Foreskin fibroblast (primary cell): ENCODE measurements at places on chromosomes 1 and 21.

- DNase-seq, result no peak
Observed at GRCh38 chr21:41328660-41329607, 12.3 kb downstream of the FAM3B start.

- no peak for DNase-seq
Observed at GRCh38 chr1:42784547-42784945, 245 bp upstream of the TMEM269 start.

DNA sequence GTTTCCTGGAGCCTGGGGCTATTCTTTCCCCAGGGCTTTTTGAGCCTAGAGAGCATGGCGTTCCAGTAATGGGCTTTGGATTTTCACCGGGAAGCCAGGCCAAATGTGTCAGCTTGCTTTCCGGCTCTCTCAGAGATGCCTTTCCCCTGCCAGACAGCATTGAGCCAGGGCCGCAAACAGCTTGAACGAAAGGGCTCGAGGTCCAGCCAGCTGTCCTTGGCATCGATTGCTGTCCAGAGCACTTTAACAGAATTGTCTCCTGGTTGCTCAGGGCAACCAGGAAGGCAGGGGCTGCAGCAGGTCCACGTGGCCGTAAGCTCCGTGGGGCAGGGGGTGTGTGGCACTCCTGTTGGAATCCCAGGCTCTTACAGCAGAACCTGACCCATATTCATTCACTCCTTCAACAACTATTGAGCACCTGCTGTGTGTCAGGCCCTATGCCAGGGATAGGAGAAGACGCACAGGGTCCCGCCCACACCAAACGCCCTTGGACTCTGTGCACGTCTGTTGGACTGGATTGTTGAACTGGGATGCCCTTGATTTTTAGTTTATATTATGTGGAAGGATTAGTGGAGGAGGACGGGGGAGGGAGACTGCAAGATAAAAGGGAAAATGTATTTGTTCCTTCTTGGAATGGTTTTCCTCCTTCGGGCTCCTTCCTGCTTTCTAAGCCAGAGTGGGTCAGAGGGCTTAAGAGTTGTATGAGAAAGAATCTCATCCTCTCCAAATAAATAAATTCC, 38.7 kb upstream of the EFHD2 start:
- no peak for DNase-seq

DNA sequence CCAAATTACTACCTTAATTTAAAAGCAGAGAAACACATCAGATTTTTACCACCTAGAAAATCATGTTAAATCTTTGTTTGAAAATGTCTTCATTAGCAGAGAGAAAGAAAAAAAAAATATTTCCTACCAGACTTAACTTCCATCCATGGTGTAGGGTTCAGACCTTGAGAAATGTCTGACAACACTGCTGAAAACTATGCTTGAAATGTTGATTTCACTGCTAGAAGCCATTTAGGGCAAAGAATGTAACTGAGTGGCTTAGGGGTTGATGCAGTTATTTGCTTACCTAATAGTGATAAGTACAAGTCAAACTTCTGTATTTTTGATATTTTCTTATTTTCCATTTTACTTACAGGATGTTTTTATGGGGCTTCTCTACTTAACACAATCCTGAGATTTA, 495.6 kb upstream of the NEGR1 start:
- DNase-seq, result no peak

DNA sequence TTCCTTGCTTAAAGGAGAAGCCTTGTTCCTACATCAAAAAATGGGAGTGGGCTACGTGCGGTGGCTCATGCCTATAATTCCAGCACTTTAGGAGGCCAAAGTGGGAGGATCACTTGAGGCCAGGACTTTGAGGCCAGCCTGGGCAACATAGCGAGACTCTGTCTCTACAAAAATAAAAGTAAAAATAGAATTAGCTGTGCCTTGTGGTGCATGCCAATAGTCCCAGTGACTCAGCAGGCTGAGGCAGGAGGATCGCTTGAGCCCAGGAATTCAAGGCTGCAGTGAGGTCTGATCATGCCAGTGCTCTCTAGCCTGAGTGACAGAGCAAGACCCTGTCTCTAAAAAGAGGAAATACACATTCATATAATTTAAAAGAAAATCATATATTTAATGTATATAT, 127.1 kb downstream of the C1orf21 start:
- DNase-seq, result peak; percentile 75

- no peak for DNase-seq
Observed at GRCh38 chr1:100657876-100658715, 61.4 kb upstream of the VCAM1 start.

- no peak for DNase-seq
Observed at GRCh38 chr1:169003864-169004516, 102.5 kb upstream of the ATP1B1 start.

- DNase-seq, result peak; percentile 92
Observed at GRCh38 chr1:243287652-243288051, 31.8 kb downstream of the SDCCAG8 start.

DNA sequence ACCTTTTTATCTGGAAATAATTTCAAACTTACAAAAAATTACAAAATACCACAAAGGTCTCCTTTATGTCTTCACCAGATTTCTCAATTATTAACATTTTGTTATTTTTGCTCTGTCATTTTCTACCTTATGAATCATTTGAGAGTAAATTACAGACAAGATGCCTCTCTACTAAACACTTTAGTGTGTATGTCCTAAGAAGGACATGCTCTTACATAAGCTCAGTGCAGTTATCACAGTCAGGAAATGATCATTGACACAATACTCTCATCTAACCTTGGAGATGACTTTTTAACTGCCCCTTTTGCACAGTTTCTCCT, 378.9 kb upstream of the RUNX1 start:
- DNase-seq, result peak; percentile 12

DNA sequence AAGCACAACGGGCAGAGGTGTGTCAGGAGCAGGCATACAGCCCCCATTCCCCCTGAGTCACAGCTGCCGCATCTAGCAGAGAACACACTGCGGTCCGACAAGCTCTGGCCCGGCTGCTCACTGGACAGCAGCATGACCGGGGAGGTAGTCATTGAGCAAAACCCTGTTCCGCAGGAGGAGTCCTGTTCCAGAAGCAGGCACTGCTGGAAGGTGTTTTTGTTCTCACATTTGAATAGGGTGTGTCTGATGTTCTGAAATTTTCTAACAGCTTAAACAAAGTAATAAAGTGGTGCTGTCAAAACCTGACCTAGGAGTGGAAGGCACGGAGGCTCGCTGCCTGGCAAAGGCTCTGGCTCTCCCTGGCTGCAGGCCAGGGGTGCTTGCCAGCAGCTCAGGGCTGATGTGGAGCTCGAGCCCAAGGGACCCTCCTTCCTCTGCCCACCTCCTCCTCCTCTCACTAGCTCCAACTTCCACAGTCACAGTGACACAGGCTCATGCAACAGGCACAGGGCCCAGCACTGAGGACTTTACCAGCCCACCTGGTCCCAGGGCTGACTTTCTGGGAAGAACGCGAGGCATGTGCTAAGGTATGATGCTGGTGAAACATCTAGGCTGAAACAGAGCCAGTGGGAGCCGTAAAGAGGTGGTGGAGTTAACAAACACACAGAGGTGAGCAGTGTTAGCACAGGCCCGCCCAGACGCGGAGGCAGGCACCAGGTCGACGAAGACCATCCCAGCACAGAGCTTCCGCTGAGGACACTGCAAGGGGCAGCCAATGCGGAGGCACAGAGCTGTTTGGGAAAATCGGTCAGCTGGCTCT, 118.6 kb upstream of the IFFO2 start:
- no peak for DNase-seq

DNA sequence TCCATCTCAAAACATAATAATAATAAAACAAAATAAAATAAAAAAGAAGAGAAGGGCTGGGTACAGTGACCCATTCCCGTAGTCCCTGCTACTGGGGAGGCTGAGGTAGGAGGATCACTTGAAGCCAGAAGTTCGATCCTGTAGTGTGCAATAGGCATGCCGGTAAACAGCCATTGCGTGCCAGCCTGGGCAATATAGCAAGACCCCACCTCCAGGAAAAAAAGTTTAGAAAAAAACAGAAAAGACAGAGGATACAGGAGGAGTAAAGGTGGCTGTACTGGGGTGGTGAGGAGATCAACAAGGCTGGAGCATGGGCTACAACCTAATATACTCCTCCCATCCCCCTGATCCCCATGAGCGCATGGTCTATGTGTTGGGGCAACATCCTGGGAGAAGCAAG, 30.8 kb downstream of the PTAFR start:
- no peak for DNase-seq

DNA sequence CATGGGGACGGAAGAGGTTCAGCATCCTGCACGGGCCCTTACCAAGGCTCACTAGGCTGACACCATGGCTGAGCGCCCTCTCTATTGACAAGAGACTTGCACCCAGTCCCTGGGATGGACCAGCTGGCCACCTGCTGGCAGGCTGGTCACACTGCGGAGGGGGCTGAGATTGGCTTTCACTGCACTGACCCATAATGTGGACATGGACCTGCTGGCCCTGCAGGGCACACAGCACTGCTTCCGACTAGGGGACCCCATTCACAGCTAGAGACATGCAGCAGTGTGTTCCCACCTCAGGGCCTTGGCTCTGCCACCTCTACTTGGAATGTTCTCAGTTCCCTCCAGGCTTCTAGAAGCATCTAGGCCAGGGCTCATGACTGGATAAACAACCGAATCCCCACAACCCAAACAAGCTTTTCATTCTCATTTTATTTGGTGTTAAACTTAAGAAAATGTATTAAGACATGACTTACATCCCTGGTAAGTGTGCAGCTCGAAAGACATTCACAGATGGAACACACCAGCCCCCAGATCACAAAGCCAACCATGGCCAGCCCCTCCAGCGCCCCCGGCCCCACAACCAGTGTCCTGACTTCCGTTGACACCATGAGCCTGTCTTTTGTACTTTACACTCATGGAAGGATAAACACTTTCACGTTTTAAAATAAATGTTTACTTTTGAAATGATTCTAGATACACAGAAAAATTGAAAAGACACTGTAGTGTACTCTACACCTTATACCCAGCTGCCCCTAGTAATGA, 9.3 kb upstream of the SRARP start:
- peak; percentile 80 for DNase-seq

DNA sequence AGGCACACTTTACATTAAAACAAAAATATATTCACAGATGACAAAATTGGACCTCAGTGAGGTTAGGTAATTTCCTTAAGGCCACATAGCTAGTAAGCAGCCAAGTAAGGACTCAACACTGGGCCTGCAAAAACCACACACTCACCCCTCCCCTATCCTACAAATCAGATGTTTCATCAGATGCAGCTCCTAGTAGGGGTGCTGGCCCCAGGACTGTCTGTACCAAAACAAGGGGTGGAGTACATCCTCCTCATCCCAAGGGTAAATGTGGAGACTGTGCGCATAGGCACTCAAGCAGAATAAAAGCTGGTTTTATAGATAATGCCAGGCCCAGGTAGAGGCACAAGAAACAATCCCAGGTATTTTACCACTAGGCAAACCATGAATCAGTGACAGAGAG, 25.7 kb downstream of the URB1 start:
- DNase-seq, result no peak

DNA sequence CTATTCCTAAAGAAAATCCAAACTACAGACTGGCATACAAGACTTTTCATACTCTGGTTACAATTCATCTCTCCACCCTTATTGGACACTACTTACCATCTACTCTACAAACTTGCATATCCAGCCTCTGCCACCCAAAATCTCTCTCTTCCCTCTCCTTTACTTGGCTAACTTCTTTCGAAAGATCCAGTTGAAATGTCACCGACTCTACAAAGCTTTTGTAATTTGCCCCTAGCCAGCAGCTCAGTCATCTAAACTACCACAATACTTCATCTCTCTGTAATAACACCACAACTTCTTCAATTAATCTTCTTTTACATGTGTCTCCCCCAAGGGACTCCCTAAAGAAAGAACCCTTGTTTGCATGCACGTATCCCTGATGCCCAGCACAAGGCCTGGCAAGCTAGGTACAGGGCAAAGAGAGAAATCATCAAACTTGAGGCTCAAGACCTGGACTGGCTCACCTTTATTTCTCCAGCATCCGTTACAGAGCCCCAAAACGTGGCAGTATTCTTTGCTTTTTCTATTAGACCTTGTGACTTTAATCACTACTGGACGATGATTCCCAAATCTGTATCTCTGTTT, 2.7 kb downstream of the ZBTB21 start:
- no peak for DNase-seq

DNA sequence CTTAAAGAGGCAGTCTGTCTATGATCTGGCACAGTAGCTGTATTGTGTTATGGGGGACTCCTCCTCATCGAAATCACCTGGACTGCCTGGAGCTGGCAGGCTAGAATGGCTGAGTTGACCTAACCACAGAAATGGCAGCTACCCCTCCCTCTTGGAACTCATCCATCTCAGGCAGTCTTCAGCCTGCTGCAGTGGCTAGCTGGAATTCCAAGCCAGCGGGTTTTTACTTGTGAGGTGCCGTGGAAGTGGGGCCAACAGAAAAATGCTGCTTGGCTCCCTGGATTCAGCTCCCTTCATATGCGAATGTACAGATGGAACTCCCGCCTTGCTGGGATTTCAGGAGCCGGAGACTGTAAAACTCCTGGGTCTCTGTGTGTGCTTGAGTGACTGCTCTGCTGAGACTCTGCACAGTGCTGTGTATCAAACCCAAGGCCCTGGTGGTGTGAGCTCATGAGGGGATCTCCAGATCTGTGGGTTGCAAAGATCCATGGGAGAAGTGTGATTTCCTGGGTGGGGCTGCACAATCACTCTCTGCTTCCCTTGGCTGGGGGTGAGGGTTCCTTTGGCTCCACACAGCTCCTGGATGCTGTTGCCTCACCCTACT, 316.9 kb downstream of the CTH start:
- no peak for DNase-seq

- no peak for DNase-seq
Observed at GRCh38 chr1:114126261-114127095, 27.2 kb downstream of the SYT6 start.

GRCh38 chr1:115322631-115323030, 15.4 kb downstream of the NGF start:
- DNase-seq, result peak; percentile 60

DNA sequence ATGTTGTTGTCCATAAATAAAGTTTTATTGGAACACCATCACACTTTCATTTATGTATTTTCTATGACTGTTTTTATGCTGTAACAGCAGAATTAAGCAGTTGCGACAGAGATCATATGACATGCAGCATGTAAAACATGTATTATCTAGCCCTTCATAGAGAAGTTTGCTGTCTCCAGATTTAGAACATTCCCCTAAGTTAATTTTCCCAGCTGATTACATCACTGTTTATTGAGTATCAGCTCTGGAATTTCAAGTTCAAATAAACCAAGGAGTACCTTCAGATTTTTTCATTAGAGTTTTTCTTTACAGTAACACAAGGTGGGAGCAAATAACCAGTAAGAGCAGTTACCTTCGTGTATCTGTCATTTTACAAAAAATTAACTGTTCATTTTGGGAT, 792.8 kb downstream of the USP25 start:
- DNase-seq, result peak; percentile 55

DNA sequence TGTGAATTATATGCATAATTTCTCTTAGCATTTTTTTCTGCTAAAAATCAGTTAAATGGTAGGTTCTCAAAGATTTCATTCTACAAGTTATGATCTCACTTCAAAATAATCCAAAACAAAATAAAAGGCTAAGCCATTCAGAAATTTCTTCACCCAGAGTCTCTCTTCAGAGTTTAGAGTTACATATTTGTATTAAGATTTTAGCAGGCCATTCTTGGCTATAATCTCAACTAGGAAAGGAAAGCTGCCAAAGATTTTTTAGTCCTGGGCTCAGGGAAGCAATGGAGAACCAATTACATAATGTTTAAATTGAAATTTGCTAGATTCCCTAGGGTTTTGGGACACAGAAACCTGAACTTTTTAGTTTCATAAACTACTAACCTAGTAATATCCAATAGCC, 245.0 kb downstream of the USH2A start:
- peak; percentile 3 for DNase-seq
